ENCODE measurements at places on chromosomes 13 and 19. TPM values are rescaled to one million over a fixed set of nuclear protein-coding genes. Genes with fewer than 3 reads are reported as not detected.

Gene RAB20
- 2.4 TPM for total RNA-seq

Gene TUBB4A
- total RNA-seq = not detected

Gene KLHL26
- total RNA-seq = 4.2 TPM

Gene PALM
- 5.5 TPM for total RNA-seq

Gene TMEM145
- not detected for total RNA-seq

Gene CD22
- not detected for total RNA-seq

Gene ZNF577
- total RNA-seq = 3.9 TPM
